ENCODE measurements at places on chromosomes 6 and 20.

GRCh38 chr20:56299362-56299761 is 50.8 kb downstream of the MC3R start:
- no peak for DNase-seq

- no peak for DNase-seq
These were observed 395.7 kb downstream of the ZFAND3 start for GRCh38 chr6:38215225-38215624.

DNA sequence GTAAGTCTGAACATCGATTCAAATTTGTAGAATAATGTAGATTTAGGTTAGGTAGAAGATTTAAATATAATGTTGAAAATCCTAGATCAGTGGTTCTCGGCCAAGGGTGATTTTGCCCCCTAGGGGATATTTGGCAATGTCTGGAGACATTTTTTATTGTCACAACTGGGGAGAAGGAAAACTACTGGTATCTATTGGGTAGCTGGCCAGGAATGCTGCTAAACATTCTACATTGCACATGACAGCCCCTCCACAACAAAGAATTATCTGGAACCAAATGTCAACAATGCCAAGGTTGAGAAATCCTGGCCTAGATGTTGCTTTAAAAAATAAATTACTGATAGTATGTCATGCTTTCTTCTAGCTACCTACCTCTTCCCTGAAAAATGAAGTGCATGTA is 76.1 kb downstream of the HIVEP2 start:
- no peak for DNase-seq

GRCh38 chr6:7268362-7268761 is 44.6 kb downstream of the SSR1 start:
- no peak for DNase-seq

- DNase-seq, result no peak
These were observed 152.6 kb downstream of the TSHZ2 start for GRCh38 chr20:53124803-53125202.

DNA sequence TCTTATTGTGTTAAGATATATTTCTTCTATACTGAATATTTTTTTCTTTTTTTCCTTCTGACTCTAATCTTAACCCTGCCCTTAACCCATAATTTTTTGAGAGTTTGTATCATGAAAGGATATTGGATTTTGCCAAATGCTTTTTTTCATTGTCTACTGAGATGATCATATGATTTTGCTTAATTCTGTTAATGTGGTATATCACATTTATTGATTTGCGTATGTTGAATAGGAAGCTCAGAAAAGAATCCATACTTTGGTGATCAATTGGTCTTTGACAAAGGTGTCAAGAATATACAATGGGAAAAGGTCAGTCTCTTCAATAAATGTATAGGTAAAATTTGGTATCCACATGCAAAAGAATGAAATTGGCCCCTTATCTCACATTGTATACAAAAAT is 588.8 kb upstream of the ADGRB3 start:
- no peak for DNase-seq

- no peak for DNase-seq
These were observed 12.4 kb downstream of the UBE2V1 start for GRCh38 chr20:50100552-50100951.

GRCh38 chr20:24533449-24533848 is 64.0 kb downstream of the SYNDIG1 start:
- no peak for DNase-seq

GRCh38 chr6:124056407-124057334 is 253.0 kb downstream of the NKAIN2 start:
- no peak for DNase-seq
